ENCODE measurements at places on chromosomes 2 and 18.

GRCh38 chr2:158926478-158926948 lies 41.9 kb upstream of the TANC1 start:
- DNase-seq = no peak

DNA sequence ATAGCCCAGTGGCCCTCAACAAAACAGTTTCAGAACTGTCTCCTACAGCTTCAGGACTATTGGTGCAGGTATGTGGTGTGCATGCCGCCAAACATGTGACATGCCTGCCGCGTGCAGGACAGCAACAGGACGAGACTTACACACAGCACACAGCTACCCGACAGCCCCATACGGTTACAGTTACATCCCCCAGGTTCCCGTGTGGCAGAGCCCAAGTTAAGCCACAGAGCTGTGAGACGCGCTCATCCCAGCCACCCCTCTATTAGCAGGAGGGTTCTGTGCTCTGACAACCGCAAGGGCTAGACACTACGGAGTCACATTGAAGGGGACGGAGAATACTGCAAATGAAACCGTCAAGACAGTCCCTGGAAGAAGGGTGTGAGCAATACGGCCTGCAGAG lies 16.4 kb upstream of the TUBB6 start:
- no peak for DNase-seq

DNA sequence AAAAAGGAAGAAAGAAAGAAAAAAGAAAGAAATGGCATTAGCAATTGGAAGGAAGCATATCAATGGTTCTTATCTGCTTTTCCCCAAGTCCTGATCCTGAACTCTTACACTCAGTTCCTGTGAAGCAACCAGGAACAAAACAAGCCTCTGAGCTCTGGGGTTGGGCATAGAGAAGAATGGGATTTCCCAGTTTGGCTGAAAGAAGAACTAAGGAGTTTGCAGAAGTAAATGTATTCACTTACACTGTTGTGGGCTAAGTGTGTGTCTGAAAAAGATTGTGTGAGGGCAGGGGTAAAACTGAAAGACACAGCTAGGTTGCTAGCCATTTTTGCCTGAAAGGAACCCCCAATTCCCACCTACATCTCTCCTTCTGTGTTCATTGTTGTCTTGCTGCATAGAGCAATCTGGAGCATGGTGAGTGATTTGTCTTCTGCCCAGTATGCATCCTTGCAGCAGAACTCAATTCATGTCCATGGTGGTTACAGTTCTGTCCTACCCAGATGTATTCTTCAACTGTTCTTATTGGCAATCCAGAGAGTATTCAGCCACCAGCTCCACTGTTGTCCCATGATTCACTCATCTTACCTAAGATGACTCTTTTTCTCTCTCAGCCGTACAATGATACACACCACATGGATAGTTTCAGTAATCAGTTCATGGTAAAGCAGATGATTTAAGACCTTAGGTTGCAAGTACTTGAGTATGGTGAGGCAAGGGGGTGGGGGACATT lies 348.7 kb downstream of the ARHGAP15 start:
- no peak for DNase-seq

- peak; percentile 10 for DNase-seq
These were observed at the start of gene SLC30A3 for GRCh38 chr2:27262379-27263286. TSS of gene SLC30A3 (minus strand) at chr2:27263047. CDS start at chr2:27262906, 141 bp downstream.

- no peak for DNase-seq
These were observed 84.2 kb upstream of the SEC11C start for GRCh38 chr18:59055345-59056032.

- no peak for DNase-seq
These were observed 109.4 kb upstream of the LYPD6 start for GRCh38 chr2:149221002-149221401.

GRCh38 chr2:176665086-176665485 lies 395.8 kb downstream of the MTX2 start:
- no peak for DNase-seq

DNA sequence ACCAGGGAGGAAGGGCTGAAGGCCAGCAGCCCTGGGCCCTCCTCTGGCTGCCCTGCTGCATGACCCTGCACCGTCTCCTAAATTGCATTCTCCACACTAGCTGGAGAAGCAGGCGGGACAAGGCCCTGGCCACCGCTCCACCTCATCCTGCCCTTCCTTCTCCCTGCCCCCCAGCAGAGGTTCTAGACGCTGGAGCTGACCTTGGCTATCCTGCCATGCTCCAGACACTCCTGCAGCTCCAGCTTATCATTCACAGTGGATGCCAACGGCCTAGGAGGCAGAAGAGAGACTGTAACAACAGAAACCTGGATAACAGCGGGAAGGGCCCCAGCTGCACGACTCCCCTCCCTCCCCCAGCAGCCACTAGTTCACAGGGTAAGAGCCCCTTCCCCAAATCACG lies 68.4 kb upstream of the POMC start:
- no peak for DNase-seq

DNA sequence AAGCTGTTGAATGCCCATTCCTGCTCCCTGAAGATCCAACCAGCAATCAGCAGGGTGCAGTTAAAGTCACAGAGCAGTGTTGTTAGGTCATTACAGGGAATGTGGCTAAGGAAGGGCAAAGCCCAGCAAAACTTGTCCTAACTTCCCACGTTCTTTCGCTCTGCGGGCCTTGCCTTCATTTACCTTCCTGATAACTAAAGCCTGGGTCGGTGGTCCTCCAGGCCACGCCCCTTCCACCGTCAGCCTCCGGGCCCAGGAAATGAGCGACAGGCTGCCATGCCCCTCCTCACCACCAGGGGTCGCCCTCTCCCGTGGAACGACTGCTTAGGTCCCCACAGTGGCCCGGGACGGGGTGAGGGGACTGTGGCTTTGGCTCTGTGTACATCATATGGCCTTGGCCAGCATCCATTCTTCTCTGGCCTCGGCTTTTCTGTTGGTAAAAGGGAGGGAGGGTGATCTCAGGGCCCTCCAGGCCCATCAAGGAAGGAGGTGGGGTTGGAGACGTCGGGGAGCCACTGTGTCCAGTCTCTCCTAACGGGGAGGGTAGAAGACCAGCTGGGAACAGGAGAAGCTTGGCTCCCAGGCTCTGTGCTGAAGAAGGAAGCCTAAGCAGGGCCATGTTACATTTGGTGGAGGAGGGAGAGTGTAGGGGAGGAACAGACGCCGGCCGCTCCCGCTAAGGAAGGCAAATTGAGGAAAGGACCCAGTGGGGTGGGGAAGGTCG lies 2.2 kb downstream of the SH2D6 start:
- DNase-seq = peak; percentile 93

DNA sequence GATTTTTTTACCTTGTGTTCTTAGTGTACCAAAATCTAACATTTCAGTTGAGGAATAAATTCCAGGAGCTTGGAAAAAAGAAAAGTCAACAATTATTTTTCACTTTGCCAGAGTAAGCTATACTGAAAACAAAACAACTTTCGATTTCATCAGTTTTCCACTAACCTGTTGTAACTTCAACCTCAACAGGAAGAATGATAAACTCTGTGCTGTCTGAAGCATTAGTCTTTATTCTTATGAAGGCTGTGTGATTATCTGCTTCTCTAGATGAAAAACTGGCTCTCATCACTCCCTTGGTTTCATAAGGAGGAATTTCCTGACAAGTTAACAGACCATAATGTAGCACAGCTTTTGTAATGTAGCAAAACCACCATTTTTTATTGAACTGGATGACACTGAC lies 121.2 kb downstream of the ZAP70 start:
- DNase-seq = no peak

GRCh38 chr2:239854596-239854995 lies 170.5 kb downstream of the NDUFA10 start:
- no peak for DNase-seq

DNA sequence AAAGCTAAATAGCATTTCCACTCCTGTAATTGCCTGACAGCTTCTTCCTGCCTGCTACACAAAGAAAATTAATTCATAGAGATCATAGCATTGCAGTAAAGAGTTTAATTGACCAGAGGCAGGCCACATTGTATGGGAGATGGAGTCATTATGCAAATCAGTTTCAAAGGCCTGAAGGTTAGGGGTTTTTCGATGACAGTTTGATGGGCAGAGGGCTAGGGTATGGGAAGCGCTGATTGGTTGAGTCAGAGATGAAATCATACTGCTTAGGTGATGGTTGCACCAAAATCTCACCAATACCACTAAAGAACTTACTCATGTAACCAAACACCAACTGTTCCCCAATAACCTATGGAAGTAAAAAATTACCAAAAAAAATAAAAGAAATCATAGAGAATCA lies 599.0 kb downstream of the NUP35 start:
- DNase-seq = no peak

- DNase-seq = no peak
These were observed 5.0 kb upstream of the BUB1 start for GRCh38 chr2:110682872-110683271.

DNA sequence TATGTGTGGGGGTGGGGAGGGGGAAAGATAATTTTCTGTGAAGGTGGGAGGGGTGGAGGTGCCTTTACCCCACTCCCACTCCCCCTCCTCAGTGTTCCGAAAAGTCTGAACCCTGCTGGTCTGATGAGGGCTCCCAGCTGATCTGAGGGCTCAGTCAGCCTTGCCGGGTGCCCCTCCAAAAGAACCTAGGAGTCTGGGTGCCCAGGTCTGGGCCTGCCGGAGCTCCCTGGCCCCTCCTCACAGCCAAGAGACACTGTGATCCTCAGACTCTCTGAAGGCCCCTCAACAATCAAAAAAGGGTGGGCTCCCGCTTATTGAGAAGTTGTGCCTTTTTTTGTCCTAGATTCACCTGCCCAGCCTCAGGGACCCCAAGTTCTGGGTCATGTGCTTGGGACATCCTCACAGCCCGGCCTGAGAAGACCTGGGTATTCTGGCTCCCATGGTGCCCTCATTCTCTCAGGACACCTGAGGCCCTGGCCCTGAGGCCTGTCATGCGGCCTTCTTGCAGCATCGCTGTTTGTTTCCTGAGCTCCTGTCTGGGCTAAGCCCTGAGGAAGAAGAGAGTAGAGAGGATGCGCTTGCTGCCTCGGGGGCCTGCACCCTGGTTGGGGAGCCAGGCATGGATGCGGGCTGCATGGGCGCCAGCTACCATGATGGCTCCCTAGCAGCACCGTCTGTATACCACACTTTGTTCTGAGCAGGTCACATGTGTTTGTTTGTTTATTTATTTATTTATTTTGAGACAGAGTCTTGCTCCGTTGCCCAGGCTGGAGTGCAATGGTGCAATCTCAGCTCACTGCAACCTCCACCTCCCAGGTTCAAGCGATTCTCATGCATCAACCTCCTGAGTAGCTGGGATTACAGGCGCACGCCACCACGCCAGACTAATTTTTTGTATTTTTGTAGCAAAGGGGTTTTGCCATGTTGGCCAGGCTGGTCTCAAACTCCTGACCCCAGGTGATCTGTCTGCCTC lies 44.0 kb downstream of the SDC1 start:
- no peak for DNase-seq

DNA sequence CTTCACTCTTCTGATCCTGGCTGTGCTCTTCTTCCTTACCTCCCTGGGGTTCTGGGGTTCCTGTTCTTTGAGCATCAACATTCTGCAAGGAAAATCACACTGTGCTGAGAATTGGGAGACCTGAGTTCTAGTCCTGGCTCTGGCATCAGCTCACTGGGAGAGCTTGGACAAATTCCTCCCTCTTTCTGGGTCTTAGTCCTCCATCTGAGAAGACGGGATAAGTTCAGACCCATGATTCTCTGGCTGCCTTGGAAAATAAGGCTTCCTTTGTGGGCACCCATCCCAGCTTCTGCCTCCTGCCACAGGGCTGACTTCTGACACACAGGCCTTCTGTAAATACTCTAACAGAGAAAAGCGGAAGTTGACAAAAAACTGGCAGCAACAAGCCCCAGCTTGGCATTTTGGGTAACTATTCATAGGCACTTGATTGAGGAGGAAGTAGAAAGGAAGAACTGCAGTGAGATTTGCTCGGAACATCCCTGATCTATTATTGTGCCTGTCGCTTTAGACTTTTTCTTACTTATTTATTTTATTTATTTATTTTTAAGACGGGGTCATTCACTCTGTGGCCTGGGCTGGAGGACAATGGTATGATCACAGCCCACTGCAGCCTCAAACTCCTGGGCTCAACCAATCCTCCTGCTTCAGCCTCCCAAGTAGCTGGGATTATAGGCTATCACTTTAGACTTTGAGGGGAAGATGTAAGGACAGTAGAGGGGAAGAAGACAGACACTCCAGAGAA lies 7.9 kb downstream of the PCBP1 start:
- DNase-seq = no peak

- DNase-seq = peak; percentile 82
These were observed 5.1 kb downstream of the SLC35F6 start for GRCh38 chr2:26769089-26769761.

- no peak for DNase-seq
These were observed 23.9 kb upstream of the ALLC start for GRCh38 chr2:3633982-3634595.

DNA sequence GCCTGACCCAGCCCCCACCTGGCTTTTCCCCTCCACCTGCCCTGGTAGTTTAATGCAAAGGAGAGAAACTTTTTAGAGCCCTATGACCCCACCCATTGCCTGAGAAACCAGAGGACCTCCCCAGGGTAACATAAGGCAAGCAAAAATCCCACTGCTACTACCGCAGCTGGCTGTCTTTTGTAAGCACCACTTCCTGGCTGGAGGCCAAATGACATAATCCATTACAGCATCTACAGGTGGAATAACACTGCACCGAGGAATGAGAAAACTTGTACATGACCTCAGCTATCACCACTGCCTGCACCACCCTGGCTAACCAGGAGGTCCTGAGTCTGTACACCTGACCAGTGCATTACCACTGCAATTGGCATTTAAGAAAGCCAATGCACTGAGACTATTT lies 149.6 kb upstream of the GALNT5 start:
- no peak for DNase-seq

DNA sequence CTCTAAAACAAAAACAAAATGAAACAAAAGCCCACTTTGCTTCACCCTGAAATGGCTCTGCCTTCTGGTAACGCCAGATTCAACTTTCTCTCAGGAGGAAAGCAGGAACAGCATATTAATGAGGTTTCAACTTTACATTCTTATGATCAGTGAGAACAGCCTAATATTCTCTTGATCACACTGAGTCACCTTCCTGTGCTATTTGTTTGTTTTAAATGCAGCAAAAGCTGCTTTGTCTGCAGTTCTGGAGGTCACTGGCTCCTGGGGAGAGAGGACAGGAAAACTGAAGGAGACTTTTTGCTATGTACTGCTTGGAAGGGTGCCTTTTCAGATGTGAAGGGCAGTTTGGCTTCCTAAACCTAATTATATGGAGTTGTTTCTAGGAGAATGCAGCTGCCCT lies 48.1 kb downstream of the MAIP1 start:
- no peak for DNase-seq

GRCh38 chr2:203240491-203240890 lies 1.7 kb downstream of the CYP20A1 start:
- no peak for DNase-seq

DNA sequence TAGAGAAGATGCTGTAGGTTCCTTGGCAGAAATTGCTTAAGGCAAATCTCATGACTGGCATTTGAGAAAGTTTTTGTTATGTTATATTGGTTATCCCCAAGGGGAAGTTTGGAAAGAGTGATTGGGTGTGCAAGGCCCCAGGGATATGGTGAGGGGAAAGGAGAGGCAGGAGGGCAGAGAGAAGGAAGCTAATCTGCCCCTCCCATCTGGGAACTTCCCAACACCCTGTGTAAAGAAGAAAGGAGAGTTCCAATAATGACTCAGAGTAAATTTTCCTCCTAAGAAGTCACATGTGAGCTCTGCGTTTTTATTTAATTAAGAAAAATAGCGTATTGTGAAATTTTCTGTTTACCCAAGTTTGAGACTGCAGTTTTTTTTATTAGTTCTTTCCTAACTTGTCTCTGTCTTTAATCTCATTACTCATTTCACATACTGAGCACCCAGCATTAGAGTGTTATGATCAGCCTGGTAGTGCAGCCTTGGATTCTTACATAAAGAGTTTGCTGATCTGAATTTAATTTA lies 3.1 kb upstream of the KYNU start:
- no peak for DNase-seq
